ENCODE measurements at places on chromosomes 12 and 14.

GRCh38 chr14:34439090-34439489, 22.9 kb downstream of the SPTSSA start:
- no peak for DNase-seq

- DNase-seq: no peak
These were observed 226.4 kb downstream of the NAV3 start for GRCh38 chr12:78057075-78057474.

- DNase-seq: no peak
These were observed 44.8 kb downstream of the SBNO1 start for GRCh38 chr12:123319826-123320225.

DNA sequence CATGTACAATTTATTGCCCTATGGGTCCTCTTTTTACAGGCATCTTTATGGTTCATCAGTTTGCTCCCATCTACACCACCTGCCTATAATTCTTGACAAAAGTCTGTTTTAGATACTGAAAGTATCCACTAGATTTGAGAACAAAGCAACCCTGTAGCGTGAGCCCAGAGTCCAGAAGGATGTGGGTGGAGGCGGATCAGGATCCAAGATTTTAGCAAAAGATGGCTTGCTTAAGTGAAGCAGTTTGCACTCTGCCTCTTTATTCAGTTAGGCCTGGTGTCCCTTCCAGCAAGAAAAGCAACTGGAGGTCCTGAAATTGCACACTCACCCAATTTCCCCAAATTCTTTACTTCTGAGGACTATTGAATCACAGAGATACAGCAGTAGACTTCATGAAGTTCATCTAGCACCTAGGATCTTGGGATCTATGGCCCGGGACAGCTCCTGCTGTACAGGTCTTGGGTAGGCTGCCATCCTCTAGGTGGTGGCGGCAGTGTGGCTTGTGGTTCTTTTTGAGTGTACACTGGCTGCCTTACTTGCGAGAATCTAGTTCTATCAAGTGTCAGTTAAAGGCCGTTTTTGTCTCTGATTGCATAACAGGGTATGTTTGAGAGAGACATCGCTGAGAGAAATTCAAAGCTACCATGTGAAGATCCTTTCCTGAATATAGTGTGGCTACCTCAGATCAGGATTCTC, 873.2 kb downstream of the NRXN3 start:
- DNase-seq: no peak

- no peak for DNase-seq
These were observed 11.1 kb downstream of the AQP6 start for GRCh38 chr12:49983892-49984291.

DNA sequence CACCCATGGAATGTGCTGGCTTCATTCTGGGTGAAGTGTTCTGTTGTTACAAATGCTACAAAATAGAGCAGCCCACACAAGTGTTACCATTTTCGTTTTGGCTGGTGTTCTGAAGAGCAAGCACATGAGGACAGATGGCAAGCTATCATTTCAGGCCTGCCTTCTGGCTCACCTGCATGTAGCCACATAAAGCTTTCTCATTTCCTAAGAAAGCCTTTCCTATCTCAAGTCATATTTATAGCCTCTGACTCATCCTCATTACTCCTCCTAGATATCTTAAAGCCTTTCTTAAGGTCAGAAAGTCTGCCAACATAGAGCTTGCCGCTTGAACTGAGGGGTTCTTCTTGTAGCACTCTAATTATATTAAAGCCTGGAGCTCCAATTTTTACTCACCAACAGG, 89.0 kb downstream of the PTPRR start:
- peak; percentile 84 for DNase-seq

DNA sequence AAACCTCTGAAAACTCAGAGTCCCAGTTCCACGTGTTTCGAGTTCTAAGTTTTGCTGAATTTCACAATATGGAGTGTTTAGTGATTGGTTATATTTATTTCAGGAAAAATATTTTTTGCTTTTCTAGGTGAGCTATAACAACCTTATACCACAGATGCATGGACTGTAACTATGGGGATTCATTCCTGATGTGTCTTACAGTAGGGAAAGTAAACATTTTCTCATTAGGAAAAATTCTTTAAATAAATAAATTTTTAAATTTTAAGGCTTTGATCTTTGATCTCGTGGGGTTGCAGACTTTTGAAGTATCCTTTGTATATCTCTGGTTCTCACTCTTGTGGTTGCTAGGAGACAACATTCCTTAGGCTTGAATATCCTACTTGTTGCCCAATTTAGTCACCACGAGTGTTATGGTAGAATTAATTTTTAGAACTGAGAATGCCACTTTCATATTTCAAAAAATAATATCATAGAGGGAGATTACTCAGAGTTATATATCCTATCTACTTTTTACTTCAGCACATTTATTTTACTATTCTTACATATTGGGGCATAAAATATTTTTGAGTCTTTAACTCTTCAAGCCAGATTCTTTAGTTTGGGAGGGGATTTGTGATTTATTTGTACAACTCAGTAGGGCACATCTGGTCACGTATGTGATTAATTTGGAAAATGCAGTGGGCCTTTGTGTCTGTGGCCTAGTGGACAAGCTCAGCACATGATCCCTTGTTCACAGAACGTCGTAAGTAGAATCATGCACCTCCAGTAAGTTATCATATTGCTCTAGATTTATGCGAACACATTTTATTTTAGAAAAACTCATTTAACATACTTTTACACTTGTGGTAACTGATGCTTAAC, 224.0 kb downstream of the TTC6 start:
- DNase-seq: no peak

DNA sequence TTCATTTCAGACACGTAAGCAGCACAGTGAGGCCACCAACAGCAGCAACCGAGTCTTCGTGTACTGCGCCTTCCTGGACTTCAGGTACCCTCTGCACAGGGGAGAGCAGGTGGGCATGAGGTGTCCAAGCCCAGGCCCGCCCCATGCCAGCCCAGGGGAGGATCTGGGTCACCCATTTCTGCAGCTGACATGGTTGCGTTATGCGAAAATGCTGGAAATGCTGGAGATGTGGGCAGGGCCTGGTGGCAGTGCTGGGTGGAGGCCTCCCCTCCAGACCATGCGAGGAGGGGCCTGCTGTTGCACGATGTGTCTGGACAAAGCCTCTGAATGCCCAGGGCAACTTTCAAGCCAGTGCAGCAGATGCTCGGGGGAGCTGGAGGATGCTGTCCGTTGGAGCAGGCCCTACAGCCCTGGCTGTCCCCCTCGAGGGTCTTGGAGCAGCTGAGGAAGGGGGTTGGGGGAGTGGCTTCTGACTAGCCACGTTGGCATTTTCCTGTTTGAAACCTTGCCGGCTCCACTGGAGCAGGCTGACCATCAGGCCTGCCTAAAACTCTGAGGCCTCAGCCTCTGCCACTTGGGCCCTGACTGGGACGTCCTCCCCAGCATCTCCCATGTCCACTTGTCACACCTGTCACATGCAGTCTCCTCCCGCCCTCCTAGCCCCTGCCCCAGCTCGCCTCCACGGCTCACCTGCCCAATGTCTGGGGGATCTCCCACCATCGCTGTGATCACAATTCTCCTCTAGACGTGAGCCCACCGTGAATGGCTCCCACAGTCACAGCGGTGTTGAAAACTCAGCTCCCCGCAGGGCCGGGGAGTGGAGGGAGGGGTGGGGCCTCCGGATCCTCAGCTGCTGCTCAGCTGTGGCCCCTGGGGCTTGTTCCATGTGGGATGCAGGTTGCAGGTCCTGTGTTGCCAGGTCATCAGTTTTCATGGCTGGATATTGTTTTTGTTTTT, 123.4 kb downstream of the ADGRD1 start:
- DNase-seq: no peak

GRCh38 chr12:89353188-89353822, 1.0 kb upstream of the DUSP6 start:
- peak; percentile 55 for DNase-seq

DNA sequence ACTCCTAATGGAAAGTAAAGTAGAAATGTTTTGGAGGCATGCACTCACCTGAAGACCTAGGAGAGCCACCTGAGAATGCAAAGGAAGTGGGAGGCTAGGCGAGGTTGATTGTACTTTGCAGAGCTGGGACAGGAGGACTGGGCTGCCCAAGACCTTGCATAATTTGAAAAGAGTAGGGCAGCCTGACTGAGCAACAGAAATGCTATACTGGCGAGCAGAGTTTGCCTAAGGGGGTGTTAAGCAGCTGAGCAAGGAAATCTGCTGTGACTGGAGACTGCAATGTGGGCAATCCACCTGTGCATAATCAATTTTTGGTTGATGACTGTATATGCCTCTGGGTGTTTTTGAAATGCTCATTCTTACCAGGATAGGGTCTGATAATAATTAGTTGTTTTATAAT, 834.1 kb downstream of the TRHDE start:
- DNase-seq: no peak

DNA sequence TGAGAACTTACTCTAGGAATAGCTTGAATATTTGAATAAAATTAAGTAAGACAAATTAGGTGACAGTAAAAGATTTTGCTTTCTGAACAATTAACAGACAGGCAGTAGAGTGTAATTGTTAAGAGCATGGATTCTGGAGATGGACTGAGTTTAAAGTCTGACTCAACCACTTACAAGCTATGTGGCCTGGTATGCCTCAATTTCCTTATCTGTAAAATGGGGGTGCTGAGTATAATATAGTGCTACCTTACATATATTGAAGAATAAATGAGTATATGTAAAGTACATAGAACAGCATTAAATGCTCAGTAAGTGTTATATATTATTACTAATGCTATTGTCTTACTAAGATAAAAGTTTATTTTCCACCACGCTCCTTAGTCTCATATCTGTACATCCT, 7.1 kb downstream of the MIA2 start:
- DNase-seq: no peak

DNA sequence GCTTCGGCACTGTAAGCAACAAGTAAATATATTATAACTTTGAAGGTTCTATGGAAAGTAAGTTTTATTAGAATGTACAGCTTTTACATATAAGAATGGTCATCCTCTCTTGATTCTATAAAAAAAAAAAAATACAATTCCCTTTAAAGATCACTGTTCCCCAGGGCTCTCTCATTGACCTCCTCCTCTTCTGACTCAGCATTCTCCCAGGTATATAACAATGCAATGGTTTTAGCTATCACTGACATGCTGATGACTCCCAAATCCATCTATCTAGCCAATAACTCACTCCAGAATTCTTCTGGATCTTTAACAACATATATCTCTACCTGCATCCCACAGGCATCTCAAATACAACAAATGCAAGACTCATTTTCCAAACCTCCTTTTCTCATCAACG, 62.7 kb downstream of the EEA1 start:
- DNase-seq: no peak

- no peak for DNase-seq
These were observed 106.1 kb downstream of the PAX9 start for GRCh38 chr14:36767603-36768281.

- no peak for DNase-seq
These were observed 102.1 kb upstream of the PMCH start for GRCh38 chr12:102299731-102300130.

- no peak for DNase-seq
These were observed 20.0 kb downstream of the SCAF11 start for GRCh38 chr12:45970391-45970790.

DNA sequence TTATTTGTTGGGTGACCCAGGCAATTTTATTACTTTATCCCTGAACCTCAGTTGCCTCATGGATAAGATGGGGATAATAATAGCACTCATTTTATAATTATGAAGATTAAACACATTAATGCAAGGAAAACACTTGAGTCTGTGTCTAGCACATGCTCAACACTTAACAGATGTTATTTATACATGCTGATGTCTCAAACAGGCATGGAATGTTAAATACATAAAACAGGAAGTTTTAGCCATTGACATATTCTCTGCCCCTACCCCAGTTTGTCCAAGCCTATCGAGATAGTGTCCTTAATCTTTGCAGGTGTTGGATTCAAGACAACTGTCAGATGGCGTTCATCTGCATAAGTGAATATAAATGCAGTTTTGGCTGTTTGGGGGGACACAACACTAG, 109.8 kb downstream of the SCAF11 start:
- no peak for DNase-seq

GRCh38 chr14:34113005-34113511, 162.2 kb upstream of the EGLN3 start:
- DNase-seq: no peak

DNA sequence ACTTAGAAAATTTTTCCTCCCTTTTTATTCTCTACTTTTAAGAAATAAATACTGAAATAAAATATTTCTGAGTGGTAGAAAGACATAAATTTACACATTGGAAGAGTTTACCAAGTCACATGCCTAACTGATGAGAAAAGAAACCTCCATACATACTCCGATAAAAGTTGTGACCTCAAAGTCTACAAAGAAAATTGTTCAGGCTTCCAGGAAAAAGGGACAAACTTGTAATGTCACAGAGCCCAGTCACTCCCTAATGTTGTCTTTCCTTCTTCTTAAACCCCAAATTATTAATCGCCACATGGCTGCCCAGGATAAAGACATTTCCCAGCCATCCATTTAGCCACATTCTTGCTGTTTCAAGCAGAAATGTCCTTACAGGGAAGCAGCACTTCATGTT, 455.3 kb downstream of the MDGA2 start:
- DNase-seq: no peak

GRCh38 chr12:2877953-2878732, 1.1 kb downstream of the RHNO1 start:
- no peak for DNase-seq

- no peak for DNase-seq
These were observed 65.6 kb downstream of the FERMT2 start for GRCh38 chr14:52885230-52885629.

GRCh38 chr12:131171029-131171428, 217.3 kb downstream of the ADGRD1 start:
- no peak for DNase-seq

DNA sequence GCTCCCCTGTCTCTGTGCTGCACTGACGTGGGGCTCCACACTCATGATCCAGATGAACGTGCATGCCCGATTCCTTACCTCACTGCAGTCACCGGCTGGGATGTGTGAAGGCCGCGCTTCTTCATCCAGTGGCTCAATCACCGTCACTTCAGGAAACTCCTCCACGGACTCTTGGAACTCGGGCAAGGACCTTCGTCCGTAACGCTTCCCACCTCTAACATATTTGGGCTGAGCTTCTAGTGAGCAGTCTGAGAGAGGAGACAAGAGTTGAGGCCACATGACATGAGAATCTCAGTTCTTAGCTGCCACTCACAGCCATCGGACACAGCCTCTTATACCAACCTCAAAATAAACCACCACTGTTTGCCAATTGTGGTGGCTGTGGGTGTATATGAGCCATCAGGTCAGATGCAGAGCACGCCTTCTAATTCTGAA, 38.3 kb downstream of the NIN start:
- DNase-seq: no peak

DNA sequence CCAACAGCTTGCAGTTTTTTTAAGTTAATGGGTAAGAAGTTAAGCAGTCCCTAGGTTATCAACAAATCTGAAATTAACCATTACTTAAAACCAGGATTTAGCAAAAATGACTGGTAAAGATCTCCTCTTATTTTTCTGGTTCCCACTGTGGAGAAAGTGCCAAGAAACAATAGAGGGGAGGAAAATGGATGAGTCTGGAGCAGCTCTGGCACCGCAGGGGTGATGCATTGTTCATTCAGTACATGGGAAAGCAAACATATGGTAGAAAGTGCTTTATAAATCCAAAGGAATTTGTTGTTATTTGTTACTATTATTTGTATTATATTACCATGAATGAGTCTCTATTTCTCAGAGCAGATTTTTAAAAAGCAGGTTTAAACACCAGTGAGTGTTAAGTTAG, 92.2 kb downstream of the DYRK2 start:
- no peak for DNase-seq

GRCh38 chr12:124532331-124532750, 35.1 kb downstream of the NCOR2 start:
- no peak for DNase-seq

GRCh38 chr14:94103554-94104150, 6.9 kb upstream of the IFI27 start:
- DNase-seq: no peak

Measured in MM.1S (cell line).